Right forelimb (tissue), 1 donor: ENCODE measurements at places on chromosomes 7 and 10.

DNA sequence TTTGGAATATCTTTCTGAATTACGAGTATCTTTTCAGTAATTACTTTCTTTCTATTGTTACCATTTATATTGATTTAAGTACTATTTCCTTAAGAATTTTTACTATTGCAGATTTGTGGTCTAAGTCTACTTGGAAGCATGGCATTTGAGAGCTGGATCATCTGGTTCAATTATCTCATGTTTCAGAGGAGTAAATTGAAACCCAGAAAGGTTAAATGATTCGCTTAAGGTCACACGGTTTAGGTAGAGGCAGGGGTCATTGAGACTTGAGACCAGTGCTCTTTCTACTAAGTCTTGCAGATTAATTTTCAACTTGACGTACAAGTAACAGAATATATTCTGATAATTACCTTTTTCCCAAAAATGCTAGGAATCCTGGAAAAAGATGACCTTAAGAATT is 109.2 kb upstream of the GLCCI1 start:
- DNase-seq: no peak

DNA sequence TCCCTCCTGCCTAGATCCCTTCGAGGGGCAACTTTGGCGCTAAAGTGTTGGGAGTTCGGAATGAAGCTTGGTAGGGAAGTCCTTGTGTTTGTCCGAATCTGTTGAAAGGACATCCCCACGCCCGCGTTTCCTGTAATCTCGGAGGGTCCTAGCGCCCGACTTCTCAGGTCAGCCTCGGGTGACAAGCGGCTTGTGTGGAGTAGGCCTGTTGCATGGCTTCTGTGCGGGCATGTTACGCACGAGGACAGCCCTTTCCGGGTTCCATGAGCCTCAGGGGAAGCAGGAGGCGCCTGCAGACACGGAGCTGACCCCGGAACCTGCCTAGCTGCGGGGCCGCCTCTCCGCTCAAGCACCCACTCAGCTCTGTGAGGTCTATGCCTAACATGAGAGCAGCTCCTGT is 28.4 kb upstream of the AP5Z1 start:
- DNase-seq: no peak

DNA sequence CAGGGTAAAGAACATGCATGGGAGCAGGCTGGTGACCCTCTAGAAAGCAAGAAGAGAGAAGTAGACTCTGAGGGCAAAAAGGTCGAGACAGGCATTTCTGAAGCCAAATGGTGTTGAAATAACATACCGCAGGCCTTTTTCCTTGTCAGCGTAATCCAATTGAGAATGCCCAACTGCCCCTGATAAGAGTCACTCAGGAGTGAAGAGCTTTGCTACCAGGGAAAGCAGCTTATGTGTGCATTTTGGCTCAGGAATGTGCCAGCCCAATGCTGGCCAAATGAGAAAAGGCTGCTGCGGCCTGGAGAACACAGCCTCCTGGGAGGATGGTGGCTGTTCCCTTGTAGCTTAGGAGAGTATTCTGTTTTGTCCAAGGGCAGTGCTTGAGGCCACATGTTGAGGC is 61.4 kb upstream of the NFKB2 start:
- DNase-seq: no peak

DNA sequence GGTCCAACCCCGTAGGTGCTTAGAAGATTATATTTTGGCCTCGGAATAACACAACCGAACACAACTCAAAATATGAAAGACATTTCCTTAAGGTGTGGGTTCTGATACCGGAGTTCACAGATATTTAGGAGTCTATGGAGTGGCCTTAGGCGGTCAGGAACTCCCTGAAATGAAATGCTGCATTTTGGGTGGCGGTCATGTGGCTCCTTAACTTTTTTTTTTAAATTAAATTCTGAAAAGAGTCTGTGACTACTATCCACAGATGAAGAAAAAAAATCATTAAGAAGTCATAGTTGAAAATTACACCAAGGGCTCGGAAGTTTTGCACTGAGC is 290.9 kb upstream of the NFE2L3 start:
- no peak for DNase-seq

GRCh38 chr7:96415293-96415940 is 93.5 kb upstream of the SLC25A13 start:
- DNase-seq: no peak

- DNase-seq: no peak
Observed at GRCh38 chr7:53996876-53997275, 545.3 kb upstream of the VSTM2A start.

GRCh38 chr7:50791363-50791937 is 8.8 kb upstream of the GRB10 start:
- no peak for DNase-seq

DNA sequence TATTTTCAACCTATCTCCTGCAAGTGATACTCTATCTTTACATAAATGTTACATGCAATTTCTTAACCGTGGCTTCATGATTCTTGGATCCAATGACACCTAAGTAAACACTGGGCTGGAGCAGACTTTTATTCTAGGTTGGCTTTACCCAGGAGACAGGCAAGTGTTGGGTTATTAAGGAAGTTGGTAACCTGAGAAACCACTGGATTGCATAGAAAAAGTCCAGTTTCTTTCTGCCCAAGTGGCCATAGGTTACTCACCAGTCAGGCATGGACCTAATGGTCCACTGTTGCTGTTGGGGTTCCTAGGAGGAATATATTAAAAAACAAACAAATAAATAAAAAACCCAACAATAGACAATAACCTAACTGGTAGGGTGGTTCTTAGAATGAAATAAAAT is 112.8 kb downstream of the SEMA3D start:
- no peak for DNase-seq

DNA sequence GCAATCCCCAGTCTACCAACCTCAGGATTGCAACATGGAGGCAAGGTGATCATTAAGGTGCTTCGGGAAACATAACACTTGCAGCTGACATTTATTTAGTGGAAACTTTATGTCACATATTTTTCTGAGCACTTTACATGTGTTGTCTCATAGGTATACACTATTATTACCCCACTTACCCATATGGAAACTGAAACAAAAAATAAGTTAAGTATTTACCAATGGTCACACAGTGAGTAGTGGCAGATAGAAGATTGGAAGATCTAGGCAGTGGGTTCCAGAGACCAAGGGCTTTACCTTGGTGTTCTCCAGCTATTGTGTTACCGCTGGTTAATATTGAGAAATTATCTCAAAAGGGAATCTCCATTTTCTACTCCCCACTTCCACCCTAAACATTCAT is 1279.1 kb upstream of the SORCS1 start:
- DNase-seq: no peak

DNA sequence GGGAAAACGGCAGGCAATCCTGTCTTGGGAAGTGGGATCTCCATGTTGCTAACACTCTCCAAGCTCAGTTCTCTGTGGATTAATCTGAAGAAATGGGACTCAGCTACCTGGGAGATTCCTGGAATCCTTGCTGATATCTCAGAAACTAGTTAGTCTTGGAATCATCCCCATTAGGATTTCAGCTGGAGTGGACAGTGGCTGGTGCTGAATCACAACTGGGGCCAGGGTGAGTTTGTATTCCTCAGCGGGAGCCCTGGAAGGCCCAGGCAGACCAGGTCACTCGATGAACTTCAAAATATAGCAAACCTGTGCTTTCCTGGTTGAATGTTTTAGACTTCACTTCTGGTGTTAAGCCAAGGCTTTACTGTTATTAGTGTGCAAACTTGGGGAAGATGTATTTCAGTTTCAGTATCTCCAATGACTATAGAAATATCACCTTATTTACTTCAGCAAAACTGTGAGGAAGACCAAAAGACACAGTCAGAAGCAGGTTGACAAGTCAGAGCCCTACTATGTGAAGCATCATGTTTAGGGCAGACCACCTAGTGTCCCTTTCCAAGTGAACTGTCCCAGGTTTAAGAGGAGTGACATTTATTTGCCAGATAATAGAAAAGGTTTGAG is 126.1 kb downstream of the AOAH start:
- no peak for DNase-seq

DNA sequence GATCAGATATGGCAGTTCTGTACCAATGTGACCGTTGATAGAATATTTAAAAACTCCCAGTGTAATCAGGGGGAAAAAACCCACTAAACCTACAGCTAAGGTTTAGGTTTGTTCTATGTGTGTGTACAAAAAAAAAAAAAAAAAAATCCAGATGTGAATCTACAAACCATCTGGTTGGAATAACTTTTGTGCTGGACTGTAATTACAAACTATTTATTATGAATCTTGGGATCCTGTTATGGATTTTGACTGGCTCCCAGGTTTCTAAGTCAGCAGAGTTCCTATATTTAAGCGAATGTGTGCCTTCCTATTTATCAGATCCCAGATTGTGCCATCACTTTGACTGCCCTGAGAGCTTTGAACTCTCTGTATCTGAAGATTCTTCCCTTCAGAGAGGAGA is 29.1 kb downstream of the BMPER start:
- DNase-seq: no peak

- DNase-seq: no peak
Observed at GRCh38 chr10:18142151-18142550, 1.9 kb downstream of the CACNB2 start.

- DNase-seq: no peak
Observed at GRCh38 chr10:34522546-34522945, 292.6 kb downstream of the PARD3 start.

DNA sequence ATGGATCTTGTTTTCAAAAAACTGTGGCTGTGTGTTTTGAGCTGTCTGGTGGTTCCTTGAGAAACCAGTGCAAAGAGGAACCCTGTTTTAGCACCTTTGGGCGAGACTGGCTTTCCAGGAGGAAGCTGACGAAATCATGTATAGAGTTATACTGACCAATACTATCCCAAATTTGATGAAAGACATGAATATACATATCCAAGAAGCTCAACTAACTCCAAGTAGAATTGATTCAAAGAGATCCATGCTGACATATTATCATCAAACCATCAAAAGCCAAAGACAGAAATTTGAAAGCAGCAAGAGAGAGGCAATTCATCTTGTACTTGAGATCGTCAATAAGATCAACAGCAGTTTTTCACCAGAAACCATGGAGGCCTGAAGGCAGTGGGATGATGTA is 610.7 kb downstream of the DNAJB6 start:
- no peak for DNase-seq

- DNase-seq: no peak
Observed at GRCh38 chr10:44567471-44567870, 182.6 kb upstream of the CXCL12 start.

- no peak for DNase-seq
Observed at GRCh38 chr10:48633381-48634197, 28.7 kb upstream of the ARHGAP22 start.

DNA sequence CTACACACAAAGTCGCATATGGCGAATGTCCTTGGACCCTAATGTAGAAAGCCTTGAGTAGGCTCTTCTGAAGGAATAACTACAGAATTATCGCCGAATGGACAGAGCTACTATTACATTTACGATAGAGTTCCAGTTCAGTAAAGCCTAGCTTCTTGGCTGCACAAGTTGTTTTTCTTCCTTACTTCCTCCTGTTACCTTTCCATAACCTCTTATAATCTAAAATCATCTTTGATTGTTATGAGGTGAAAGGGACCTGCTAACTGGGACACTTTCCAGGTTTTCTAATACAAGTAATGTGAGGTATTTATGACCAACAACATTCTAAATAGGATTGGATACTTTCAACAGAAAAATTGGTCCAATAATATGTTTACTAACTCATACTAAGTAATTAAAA is 31.2 kb downstream of the MACC1 start:
- no peak for DNase-seq

GRCh38 chr7:38934536-38934935 is 25.5 kb upstream of the VPS41 start:
- DNase-seq: no peak
